ENCODE measurements at places on chromosomes 2 and 18. TPM values are rescaled to one million over a fixed set of nuclear protein-coding genes. Genes with fewer than 3 reads are reported as not detected.

Gene FSHR
- not detected for total RNA-seq

Gene CHRND
- not detected for total RNA-seq

Gene WNT10A
- total RNA-seq: not detected

Gene GALNT3
- 3.0 TPM for total RNA-seq

Gene RPS27A
- 632 TPM for total RNA-seq

Gene SLC9A4
- 0.25 TPM for total RNA-seq

Gene PID1
- total RNA-seq: 32.0 TPM

Gene ZNF385B
- total RNA-seq: 2.5 TPM

Gene NDC80
- total RNA-seq: 3.4 TPM

Gene TMEM17
- total RNA-seq: 4.4 TPM

Gene SAG
- total RNA-seq: not detected

Gene KCNK3
- total RNA-seq: 4.2 TPM

Gene MERTK
- total RNA-seq: 3.7 TPM

Gene TEKT4
- not detected for total RNA-seq

Gene DSG1
- total RNA-seq: 0.49 TPM

Gene MGAT4A
- total RNA-seq: 24.8 TPM

Gene NETO1
- total RNA-seq: 27.0 TPM

Gene ZC3H8
- 27.5 TPM for total RNA-seq

Gene SANBR
- total RNA-seq: 45.2 TPM

Gene SERPINB2
- under 0.01 TPM for total RNA-seq

Gene ALPG
- total RNA-seq: not detected

Gene NRP2
- total RNA-seq: 22.6 TPM

Gene RGPD5
- total RNA-seq: 31.5 TPM

Gene LRRC30
- not detected for total RNA-seq

Gene OTOS
- total RNA-seq: not detected

Gene GAREM2
- 10.6 TPM for total RNA-seq

Gene UGT1A5
- not detected for total RNA-seq

Gene ERICH2
- not detected for total RNA-seq

Gene MC5R
- 0.25 TPM for total RNA-seq

Gene LONRF2
- total RNA-seq: 70.8 TPM

Gene ADGRF3
- under 0.01 TPM for total RNA-seq

Data from temporal lobe (tissue), 4 donors.